NCI-H187 treated with DMSO at 0.1 percent for 48 hours (cell line): ENCODE measurements at places on chromosomes 6 and 20.
A peak's percentile ranks its signal among the peaks of the same experiment; 100 is the strongest.

- peak; percentile 2 for DNase-seq
Measured at GRCh38 chr6:2839195-2839981, 2.3 kb downstream of the SERPINB1 start.

DNA sequence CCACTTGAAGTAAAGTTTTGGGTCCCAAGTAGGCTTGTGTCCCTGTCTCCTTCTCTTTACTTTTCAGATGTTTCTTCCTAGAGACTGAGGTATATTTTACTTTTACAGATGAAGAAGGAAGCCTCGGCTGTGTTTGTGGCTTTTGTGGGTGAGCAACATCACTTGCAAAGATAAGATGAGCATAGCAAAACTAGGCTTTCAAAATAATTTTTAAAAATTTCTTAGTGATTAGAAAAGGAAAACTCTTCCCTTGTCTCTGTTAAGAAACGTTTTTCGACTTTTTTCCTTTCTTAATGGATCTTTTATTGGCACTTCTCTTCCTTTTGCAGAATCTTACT lies 7.6 kb downstream of the PTPN1 start:
- DNase-seq = no peak

DNA sequence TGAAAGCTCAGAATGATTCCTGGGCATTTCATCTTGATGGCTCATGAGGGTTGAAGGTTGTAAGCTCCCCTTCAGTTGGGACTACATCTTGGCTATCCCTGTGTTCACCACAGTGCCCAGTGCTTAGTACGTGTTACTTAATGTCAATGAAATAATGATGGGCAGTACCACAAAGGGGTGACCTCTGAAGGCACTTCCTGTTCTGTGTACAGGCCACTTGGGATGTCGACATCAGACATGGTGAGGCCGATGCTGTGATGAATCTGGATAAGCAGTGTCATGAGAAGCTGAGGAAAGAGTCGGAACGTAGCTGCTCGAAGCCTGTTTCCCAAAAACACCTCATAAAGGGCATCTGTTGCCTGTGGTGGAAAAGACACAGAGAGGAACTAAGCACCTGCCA lies 27.6 kb upstream of the RBL1 start:
- DNase-seq = no peak

- DNase-seq = no peak
Measured at GRCh38 chr20:20412750-20413149, 44.8 kb downstream of the INSM1 start.

DNA sequence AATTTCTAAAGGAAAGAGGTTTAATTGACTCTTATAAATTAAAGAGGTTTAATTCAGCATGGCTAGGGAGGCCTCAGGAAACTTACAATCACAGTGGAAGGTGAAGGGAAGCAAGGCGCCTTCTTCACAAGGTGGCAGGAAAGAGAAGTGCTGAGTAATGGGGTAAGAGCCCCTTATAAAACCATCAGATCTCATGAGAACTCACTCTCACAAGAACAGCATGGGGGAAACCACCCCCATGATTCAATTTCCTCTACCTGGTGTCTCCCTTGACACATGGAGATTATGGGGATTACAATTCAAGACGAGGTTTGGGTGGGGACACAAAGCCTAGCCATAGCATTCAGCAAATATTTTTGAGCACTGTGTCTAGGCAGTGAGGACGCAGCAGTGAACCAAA lies 3.9 kb upstream of the IPCEF1 start:
- DNase-seq = no peak

DNA sequence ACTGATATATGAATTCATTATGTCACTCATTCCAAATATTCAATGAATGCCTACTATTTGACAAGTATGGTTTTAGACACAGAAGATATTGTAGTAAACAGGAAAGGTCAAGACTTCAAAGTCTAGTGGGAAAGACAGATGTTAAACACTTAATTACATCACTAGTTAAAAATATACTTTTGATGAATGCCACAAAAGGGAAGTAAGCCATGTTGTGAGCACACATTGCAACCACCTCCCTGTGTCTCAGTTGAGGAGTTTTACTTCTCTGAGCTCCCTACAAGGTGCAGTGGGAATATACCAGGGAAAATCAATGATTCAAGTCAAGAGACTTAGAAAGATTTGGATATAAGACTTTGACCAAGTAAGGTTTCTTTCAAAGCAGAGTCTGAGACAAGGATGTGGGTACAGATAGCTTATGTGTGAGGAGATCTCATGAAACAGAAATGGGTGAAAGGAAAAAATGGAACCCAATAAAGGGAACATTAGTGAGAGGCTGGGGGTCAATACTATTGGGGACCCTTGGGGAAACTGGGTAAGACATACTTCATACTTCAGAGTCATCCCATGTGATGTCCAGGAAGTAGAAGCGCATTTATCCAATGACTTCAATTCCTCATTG lies 503.7 kb downstream of the KIF16B start:
- DNase-seq = no peak

GRCh38 chr6:7201732-7202541 lies 94.2 kb downstream of the RREB1 start:
- no peak for DNase-seq

DNA sequence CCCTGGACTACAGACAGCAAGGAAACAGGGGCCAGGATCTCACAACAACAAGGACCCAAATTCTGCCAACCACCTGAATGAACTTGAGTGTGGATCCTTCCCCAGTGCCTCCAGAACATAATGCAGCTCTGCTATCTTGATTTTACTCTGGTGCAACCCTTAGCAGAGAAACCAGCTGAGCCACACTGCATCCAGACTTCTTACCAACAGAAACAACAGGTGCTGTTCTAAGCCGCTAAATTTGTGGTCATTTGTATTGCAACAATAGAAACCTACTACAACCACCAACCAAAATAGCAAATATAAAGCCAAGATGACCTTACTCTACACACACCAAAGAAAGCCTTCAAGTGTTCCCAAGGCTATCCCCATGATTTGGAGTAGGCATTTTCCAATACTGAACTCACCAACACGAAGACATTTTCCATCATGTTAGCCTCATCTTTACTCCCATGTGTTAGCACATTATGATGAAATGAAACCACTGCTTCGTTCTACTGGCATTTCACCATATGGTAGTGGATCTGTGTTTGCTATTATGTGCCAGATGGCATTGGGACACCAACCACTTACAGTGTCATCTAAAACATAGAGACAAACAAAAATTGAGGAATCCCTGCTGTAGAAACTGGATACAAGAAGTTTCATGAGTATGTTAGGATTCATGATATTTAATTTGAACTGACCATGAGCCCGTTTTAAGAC lies 249.8 kb upstream of the ID4 start:
- DNase-seq = no peak

GRCh38 chr20:35992713-35993335 lies 24.4 kb downstream of the CNBD2 start:
- peak; percentile 2 for DNase-seq

- DNase-seq = no peak
Measured at GRCh38 chr6:90983462-90983861, 396.6 kb upstream of the MAP3K7 start.

DNA sequence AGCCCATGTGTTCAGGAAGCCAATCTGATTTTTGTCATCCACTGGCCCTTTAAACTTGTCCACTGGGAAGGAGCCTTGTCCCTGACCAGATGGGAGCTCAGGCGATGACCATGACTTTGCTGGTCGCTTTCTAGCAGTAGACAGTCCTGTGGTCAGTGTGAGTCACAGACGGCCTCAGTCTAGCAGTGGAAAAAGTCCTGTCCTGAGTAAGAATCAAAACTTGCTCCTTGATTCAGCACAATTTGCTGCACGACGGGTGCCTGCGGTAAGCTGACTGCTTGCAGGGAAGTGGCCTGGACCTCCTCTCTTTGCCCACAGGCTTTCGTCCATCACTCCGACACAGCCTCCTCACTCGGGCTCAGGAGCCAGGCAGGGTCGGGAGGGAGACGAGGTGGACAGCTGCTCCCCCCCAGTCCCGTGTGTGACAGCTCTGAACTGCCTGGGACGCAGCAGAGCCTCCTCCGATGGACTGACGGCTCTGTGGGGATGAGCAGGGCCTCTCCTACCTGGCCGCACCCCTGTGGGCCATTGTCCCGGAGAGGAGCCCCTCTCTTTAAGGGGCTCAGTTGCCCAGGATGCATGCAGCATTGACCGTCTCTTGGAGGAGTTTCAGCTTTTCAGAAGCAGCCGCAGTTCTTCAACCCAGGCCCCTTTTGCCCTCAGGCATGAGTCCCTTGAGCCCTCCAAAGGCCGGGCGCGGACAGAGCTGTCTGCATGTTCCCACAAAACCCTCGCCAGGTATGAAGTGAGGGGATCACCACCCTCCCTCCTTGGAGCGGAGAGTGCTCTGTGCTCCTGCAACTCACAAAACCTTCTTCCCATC lies 209.2 kb downstream of the ANKRD60 start:
- no peak for DNase-seq

DNA sequence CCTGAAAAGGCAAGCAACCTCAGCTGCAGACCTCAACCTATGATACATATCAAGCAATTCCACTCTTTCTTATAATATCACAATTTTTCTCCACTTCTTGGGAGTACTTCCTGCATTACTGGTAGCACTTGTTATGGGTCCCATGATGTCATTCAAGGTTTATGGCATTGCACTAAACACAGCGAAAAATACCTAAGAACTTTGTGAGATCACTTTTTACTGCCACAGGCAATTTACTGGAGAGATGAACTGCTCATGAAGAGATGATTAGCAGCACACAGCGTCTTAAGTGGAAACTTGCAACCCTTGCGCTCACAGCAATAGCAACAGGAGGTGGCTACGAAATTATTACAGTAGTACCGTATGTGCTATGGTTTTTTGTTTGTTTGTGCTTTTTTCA lies 19.3 kb upstream of the RIMS4 start:
- no peak for DNase-seq

- no peak for DNase-seq
Measured at GRCh38 chr6:145801021-145801420, 13.6 kb downstream of the FBXO30 start.

DNA sequence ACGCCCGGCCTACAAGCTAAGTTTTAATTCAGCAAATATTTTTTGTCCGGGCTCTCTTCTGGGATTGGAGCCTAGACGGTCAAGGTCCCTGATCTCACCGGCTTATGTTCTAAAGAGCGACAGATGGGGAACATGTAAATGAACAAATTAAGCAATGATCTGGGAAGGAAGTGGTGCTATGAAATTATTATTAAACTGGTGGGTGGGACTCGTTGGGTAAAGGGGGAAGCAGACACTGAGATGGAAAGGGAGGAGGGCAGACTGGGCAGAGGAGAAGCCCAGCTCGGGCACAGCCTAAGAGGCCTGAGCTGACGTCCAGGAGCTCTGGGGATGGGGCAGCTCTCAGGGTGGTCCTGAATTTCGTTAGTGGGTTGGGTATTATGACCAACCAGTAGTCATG lies 81.8 kb upstream of the AGPAT4 start:
- no peak for DNase-seq

- no peak for DNase-seq
Measured at GRCh38 chr6:38307740-38308139, 332.0 kb downstream of the BTBD9 start.

DNA sequence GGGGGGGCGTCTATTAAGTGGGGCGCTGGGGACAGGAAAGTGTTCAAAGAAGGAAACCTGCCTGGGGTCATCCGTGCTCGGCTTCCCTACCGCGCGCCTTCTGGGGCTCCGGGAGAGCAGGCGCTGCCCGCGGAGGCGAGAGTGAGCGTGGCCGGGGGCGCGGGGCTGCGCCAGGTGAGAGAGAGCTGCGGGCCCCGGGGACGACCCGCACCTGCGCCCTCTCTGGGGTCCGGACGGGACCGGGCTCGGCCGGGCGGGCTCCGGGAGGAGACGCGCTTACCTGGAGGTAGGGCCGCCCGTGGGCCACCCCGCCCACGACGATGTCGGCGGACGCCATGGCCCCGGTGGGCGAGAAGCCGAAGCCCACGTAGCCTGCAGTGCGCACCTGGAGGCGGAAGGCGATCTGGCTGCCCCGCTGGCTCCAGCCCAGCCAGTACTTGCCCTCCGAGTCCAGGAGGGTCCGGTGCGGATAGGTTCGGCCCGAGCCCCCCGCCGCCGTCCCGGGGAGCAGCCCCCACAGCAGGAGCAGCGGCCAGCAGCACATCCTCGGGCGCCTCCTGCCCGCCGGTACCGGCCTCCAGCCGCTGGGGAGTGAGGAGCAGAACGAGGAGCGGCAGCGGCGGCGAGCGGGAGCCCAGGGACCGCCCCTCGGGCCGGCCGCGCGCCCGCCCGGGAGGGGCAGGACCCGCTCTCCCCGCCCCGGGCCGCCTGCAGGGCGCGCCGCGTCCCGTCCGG lies at the start of gene MOXD1:
TSS of gene MOXD1 (minus strand) at position 593 of the 735 bp plus-strand sequence. CDS start at position 544, 49 bp downstream.
- no peak for DNase-seq

DNA sequence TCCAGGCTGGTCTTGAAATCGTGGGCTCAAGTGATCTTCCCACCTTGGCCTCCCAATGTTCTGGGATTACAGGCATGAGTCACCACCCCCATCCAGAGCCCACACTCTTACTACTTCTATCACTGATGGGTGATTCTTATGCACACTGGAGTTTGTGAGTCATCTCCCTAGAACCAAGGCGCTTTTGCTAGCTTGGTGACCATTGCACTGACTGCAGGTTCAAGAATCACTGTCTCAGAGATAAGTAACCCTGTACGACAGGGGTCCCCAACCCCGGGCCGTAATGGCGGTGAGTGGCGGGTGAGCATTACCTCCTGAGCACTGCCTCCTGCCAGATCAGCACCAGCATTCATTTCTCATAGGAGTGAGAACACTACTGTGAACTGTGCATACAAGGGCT lies 118.8 kb downstream of the MAP3K7 start:
- DNase-seq = no peak

GRCh38 chr6:53005663-53006250 lies 10.7 kb upstream of the GSTA4 start:
- DNase-seq = no peak

GRCh38 chr20:59683181-59683580 lies 78.8 kb downstream of the PHACTR3 start:
- DNase-seq = no peak
